ENCODE measurements at places on chromosomes 1 and 21.

DNA sequence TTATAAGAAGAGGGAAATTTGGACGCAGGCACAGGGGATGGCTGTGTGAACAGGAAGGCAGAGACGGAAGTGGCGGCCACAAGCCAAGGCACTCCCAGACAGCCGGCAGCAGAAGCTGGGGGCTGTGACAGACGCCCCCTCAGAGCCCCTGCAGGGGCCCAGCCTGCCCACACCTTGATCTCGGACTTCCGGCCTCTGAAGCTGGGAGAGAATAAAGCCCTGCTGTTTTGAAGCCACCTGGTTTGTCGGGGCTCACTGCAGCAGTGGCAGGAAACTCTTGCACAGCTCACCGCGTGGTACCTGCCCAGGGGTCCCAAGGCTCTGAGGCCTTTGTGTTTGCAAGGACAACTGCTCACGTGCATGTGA, 13.7 kb downstream of the MEGF6 start:
- no peak for DNase-seq

- DNase-seq: no peak
These were observed 12.0 kb downstream of the ADGRL2 start for GRCh38 chr1:81812712-81813111.

DNA sequence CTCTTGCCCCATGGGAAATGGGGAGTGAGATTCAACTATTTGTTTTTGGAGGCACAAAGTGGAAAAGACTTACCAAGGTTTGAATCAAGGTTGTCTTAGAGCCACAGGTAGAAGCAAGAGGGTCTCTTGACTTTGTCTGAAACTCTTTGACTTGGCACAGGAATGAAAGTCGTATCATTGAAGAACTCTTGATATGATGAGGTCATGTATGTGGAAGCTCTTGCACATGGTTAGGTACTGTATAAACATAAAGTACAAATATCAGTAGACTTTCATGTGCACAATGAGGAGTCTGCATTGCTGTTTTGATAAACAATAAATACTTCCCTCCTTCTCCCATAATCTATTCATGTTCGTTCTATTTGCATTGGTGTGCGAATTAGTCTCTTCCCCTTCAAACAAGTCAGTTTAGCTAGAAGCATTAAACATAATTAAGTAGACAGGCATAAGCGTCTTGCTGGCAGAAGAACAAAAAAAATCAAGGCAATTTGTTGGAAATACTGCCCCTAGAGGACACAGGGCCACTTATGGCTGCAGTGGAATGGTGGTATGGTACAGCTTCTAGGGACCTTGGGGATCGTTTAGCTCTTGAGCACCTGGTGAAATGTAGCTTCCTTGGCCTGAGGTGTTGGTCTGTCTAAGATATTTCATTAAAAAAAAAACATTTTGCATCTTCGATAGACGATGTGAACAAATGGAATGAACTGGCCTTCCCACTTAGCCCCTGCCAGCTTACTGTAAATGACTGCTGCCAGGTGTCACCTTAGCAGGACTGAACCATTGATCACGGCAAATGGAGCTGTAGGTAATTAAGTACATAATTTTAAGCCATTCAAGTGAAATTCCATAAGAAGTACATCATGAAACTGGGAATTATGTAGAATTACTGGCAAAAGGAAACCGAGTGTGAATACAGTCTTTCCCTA, 218.0 kb upstream of the GALNT2 start:
- DNase-seq: no peak

DNA sequence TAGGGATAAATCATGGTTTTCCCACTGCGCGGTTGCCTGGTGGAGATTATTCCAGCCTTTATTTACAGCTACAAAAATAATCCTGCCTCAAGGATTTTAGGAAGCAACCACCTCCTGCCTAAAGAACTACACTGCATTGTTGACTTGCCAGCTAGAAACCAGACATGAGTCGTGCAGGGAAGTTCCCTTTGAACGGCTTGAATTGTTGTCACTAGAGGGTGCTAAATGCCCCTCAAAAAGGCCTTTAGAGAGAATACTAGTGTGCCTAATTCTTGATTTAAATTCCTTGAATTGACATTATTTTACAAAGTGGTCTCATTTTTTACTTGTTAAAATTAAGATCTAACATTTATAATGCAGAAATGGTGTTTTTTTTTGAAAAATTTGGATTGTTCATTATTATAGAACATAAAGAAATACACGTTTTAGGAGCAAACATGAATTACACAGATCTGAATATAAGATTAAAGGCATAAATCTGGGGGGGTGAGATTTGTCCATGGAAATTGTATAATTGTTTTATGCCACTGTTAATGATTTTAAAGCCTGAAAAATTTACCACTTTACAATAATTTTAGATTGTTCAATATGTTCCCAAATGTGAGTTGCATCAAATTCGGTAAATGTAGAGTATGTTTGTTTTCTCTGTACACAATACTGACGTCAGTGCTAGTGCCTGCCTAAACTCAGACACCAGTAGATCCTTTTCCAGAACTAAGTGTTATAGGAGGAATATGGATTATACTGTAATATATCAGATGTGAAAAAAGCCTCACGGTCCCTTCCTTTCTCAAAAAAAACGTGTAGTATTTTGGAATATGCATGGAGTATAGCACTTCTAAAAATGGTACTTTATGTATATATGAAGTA, 7.6 kb upstream of the ERG start:
- DNase-seq: no peak

DNA sequence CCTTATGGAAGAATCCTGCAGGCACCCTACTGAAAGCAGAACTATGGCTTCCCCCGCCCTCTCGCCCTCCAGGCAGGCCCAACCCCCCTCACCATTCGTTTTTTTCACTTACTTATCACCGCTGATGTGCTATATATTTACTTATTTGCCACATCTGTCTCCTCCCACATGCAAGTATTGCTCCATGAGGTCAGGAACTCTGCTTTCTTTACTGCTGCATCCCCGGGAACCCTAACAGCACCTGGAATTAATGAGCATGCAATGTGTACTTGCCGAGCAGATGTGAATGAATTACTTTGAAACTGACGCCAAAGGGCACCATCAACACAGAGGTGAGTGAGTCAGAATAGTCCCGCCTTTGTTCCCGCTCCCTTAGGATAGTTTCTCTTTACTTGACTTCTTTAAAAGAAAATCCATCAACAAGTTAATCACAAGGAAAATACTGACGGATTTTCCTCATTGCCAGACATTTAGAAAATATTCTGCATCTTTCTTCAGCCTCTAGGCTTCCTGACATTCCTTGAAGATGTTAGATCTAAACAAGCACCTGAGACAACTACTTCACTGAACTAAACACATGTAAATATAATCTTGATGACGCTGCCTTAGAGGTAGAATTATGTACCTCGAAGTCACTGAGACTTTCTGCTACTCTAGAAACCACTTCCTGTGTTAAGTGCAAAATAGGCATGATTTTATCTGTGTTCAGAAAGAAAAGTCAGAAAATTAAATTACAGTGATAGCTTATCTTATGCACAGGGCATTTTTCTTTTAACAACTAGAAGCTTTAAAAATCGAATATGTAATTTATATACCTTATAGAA, 17.5 kb upstream of the RAB4A start:
- DNase-seq: no peak

DNA sequence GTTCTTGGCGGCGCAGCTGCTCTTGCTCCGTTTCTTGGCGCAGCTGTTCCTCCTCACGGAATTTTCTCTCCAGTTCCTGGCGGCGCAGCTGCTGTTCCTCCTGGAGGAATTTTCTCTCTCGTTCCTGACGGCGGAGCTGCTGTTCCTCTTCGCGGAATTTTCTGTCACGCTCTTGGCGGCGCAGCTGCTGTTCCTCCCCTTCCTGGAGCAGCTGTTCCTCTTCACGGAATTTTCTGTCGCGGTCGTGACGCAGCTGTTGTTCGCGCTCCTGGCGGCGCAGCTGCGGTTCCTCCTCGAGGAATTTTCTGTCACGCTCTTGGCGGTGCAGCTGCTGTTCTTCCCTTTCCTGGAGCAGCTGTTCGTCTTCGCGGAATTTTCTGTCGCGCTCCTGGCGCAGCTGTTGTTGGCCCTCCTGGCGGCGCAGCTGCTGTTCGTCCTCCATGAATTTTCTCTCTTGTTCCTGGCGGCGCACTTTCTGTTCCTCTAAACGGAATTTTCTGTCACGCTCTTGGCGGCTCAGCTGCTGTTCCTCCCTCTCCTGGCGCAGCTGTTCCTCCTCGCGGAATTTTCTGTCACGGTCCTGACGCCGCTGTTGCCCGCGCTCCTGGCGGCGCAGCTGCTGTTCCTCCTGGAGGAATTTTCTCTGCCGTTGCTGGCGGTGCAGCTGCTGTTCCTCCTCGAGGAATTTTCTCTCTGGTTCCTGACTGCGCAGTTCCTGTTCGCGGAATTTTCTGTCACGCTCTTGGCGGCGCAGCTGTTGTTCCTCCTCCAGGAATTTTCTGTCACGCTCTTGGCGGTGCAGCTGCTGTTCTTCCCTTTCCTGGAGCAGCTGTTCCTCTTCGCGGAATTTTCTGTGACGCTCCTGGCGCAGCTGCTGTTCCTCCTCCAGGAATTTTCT, 7.0 kb downstream of the TCHH start:
- no peak for DNase-seq

DNA sequence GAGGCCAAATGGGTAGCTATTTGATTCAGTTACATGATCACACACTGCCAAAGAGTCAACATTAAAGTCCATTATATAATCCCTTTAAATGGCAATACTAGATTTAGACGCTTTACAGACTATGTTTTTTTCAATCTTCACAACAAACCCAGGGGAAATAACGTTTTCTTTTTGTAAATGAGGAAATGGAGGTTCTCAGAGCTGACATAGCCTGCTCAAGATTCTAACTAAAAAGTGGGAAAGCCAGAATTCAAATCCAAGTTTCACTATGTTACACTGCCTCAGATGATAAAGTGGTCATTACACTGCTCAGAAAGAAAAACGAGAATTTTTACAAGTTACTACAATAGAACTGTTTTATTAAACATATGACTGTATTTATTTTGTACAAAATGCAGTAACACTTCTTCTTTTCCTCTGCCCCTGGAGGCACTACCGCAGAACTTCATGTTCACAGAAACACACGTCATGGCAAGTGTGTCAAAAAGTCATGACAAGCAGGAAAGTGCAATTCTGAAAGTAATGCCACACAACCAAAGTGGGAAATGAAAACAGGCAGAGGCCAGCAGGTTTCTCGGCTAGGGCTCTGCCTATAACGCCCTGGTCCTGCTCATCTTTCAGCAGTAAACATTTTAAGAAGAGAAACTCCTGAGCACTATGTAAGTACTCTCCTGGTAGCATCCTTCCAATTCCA, 19.0 kb downstream of the THEMIS2 start:
- DNase-seq: no peak

DNA sequence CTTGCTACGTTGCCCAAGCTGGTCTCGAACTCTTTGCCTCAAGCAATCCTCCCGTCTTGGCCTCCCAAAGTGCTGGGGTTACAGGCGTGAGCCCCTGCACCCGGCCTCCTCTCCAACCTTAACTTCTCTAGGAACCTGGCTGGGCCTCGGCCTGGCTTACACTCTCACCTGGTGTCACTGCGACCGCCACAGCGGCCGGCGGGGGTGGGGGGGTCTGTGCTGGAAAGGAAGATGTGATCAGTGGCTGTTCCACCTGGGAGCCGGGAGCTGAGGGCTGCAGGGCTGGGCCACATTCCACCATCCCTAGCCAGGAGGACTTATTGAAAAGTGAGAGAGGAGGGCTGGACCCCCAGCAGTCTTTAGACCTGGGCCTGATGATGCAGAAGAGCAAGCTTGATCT, 48.6 kb downstream of the HSPG2 start:
- DNase-seq: no peak

- no peak for DNase-seq
These were observed 84.8 kb downstream of the CAMTA1 start for GRCh38 chr1:6870086-6870485.

- no peak for DNase-seq
These were observed 101.5 kb upstream of the SLFNL1 start for GRCh38 chr1:41122851-41123518.

- no peak for DNase-seq
These were observed 127.8 kb downstream of the TBX19 start for GRCh38 chr1:168408539-168408865.
